ENCODE measurements at places on chromosomes 7 and 10.

- no peak for DNase-seq
Measured at GRCh38 chr7:145082366-145083161, 246.7 kb upstream of the TPK1 start.

DNA sequence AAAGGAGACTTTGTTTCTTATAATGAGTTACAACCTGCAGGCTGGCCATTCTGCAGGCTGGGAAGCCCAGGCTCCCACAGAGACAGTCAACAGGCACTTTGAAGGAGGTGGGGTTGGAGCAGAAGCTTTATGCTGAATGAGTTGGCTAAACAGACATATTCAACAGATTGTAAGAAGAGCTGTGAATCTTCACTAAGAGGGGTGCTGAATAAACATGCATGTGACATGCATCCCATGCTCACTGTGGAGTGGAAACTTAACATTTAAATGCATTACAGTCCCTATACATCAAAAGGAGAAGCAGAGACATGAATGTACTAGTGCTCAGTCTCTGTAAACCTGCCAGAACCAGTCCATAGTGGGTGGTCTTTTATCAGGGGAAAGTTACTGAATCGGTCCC is 1.4 kb upstream of the CFAP69 start:
- DNase-seq: no peak

- no peak for DNase-seq
Measured at GRCh38 chr7:107874605-107875446, 16.2 kb upstream of the DLD start.

DNA sequence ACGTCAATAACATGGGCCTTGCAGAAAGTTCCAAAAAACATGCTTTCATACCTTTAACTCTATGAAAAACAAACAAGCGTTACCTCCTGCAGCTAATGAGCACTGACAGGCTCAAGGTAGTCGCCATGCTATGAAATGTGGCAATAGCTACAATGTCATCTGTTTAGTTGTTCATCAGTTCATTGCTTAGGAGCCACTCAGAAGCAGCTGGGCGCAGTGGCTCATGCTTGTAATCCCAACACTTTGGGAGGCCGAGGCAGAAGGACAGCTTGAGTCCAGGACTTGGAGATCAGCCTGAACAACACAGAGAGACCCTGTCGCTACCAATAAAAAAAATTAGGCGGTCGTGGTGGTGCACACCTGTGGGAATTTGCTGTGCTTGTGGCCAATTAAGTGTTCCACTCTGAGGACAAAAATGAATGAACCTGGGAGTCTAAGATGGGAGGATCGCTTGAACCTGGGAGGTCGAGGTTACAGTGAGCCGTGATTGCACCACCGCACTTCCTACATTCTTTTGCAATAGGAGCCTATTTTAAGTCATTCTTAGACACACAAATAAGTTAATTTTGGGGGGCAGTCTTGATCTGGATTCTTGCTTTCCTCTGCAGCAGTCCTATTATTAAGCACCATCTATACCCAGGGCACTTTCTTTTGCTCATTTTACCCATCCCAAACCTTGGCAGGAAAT is 276.2 kb upstream of the KLF14 start:
- no peak for DNase-seq

DNA sequence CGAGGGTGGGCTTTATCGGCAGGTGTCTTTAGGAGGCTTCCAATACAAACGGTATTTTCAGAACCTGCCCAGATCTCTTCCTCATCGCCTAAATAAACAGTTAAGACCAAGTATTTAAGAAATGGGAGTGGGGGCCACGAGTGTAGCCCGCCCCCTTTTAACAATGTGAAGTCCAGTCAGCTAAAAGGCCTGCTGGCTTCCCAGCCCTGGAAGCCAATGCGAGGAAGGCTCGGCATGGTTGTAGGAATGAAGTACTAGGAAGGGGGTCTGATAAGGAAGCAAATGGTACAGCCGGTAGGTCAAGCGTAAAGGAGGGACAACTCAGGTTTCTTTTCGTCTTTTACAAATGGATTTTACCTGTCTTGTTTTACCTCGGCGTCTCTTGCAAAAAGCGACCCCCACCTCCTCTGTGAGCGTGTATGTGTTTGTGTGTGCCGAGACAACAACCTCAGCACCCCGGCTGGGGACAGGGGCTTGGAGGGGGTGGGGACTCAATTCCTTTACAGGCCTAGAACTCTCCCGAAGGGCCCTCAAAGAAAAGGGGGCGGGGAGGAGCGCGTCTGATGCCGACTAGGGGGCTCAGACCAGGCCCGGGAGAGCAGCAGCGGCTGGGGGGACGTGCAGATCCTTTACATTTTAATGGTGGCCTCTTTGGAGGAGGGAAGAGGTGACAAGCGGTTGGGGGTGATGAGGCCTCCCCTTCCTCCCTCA is 147.6 kb downstream of the GPR85 start:
- peak; percentile 21 for DNase-seq

GRCh38 chr10:78475437-78475836 is 441.8 kb downstream of the RPS24 start:
- DNase-seq: no peak

DNA sequence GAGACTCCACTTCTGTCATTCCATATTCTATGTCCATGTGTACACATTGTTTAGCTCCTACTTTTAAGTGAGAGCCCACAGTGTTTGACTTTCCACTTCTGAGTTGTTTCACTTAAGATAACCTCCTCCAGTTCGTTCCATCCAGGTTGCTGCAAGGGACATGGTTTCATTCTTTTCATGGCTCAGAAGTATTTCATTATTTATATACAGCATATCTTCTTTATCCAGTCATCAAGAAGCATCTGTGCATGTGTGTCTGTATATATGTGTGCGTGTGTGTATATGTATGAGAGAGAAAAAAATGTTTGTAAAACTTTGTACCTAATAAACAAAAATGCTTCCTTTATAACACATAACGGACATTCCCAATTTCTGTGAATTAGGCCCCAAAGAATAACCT is 6.2 kb downstream of the SEC61A2 start:
- DNase-seq: no peak

DNA sequence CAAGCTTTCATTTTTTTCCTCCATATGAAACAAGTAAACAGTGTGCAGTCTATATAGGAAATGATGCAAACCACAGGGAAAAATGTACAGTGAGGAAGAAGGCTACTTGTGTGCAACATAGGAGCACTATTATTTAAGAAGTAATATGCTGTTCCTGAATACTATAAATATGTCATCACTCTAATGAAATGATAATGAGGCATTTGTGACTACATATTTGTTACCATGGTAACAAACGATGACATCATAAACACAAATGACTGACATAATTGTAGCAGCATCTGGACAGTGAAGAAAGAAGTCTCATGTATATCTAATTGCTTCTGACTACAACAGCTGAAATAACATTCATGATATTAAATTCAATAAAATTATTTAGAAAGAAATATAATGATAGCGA is 164.8 kb downstream of the C7orf25 start:
- DNase-seq: no peak

GRCh38 chr7:43747328-43748105 is 11.0 kb upstream of the BLVRA start:
- no peak for DNase-seq

DNA sequence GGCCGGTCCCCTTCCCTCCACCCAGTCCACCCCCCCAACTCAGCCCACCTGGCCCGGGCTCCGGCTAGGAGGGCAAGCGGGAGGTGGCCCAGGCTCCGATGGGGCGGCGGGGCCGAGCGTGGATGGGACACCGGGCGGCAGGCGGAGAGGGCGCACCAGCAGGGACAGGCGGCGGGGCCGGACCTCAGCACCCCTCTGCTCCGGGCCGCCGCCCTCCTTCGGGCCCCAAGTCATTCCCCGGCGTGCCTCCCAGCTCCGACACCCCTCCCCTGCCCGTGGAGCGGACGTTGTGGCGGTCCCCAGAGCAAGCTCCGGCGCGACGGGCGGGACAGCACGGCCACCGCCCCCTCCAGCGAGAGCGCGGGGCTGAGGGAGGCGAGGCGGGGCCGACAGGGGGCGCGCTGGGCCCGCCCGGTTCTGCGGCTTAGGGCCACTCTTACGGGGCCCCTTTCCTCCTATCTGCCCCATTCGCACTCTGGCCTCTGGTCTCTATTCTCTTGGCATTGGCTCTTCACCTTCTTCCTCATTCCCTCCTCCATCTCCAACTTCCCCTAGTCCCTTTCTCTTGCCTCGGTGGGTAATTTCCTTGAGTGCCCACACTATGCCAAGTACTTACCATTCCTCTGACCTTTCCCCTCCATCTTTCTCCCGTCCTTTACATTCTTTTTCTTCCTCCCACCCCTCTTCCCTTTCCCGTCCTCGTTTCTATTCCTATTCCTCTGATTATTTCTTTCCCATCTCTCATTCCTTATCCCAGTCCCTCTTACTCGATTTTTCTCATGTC is 701 bp upstream of the GBX1 start:
- peak; percentile 42 for DNase-seq

- DNase-seq: no peak
Measured at GRCh38 chr10:78991187-78991586, 77.6 kb upstream of the ZMIZ1 start.

GRCh38 chr10:1615186-1615954 is 122.0 kb downstream of the ADARB2 start:
- DNase-seq: no peak

DNA sequence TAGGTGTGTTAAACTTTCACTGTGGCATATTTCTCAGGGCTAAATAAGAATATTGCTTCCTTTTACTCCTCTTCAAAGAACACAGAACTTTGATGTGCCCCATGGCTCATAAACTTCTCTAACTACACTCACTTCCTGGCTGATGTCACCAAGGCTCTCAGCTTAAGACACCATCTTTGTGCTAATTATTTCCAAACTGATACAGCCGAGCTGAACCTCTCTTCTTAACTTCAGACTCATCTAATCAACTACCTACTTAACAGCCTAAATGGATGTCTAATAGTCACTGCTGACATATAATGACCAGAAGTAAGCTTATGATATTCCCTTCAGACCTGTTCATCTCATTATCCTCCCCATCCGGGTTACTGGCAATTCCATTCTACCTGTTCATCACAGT is 3.6 kb downstream of the C10orf67 start:
- no peak for DNase-seq

DNA sequence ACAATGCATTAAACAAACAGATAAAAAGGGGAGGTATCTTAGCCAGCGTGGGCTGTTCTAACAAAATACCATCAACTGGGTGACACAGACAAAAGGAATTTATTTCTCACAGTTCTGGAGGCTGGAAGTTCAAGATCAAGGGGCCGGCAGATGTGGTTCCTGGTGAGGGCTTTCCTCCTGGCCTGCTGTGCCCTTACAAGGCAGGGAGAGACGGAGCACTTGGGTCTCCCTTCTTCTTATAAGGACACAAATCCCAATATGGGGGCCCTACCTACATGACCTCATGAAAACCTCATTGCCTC is 281.6 kb upstream of the KLF14 start:
- no peak for DNase-seq

DNA sequence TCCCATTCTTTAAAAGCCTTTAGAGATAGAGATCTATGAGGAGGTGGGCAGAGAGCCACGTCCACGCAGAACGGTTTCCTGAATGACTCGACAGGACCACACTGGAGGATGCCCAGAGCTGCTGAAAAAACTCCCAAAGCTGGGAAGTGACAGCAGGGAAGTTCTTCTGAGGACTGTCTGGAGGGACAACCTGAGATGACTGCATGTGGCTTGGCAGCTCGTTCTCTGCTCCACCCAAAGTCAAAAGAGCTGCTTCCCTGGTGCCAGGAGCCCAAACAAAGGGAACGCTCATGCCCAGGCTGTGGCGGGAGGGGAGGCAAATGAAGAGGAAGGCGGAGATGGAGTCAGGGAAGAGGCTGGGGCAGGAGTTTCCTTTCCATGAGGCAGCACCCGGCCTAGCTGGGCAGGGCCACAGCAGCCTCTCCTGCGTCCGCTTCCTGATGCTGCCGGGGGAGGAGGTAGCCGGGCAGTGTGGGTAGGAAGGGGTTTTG is 95.4 kb downstream of the CCDC3 start:
- DNase-seq: no peak

DNA sequence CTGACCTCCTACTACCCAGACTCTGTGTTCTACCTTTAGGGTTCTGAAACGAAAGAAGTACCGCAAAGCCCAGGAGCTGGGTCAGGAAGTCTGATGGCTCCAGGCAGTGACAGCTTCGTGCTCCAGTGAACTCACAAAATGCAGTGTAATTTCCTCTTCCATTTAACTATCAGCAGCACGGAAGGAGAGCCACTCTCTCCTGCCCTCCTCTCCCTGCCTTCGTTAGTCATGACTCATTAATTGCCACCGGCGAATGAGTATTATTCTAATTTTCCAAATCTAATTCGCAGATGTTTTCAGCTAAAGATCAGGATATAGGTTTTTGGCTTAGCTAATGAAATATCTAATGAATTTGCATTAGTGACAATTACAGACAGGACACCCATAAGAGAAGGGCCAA is 1262.0 kb downstream of the TYW1 start:
- DNase-seq: no peak

DNA sequence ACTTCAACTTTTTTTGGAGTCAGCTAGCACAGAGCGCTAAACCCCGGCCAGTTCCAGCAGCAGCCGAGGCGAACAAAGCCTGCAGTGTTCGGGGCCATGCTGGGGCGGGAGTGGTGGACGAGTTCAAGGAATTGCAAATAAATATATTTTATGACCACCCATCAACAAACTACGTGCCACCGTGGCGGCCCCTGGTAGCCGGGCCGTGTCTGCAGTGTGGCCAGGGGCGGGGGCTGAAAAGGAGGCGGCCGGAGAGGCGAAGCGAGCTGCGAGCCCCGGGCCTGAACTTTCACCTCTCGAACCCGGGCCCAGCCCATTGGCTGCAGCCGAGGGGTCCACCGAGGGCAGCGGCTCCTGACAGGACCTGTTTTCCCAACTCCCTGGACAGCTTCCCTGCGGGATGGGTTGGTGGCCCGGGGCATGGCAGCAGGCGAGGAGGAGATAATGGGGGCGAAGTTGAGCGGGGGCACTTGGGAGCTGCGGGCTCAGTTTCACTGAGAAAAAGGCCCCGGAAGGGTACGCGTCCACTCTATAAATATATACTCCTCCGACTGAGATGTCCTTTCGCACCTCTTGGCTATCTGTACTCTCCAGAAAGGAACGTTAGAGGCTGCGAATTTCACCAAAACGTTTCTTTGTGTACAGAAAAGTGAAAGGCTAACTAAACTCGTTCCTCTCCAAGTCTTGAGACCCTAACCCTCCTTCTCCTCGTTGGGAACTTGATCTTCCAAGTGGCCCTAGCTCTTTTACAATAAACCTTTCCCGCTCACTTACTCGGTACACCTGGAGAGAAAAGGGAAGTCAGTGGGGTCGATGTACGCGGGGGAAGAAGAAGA is 164.6 kb upstream of the PPP1R3A start:
- DNase-seq: no peak

- DNase-seq: no peak
Measured at GRCh38 chr7:157299613-157300368, 37.0 kb upstream of the DNAJB6 start.

GRCh38 chr7:55305135-55305534 is 60.0 kb upstream of the LANCL2 start:
- DNase-seq: no peak

DNA sequence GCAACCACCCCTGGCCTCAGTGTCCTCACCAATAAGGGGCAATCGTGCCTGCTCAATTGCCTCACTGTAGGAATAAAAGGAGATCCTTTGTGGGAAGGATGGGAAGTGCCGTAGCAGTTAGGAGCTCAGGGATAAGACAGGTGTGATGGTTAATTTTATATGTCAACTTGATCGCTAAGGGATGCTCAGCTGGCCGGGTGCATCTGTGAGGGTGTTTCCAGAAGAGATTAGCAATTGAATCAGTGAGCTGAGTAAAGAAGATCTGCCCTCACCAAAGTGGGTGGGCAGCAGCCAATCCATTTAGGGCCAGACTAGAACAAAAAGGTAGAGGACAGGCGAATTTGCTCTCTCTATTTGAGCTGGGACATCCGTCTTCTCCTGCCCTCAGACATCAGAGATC is 46.3 kb downstream of the BUB3 start:
- DNase-seq: no peak
